ENCODE measurements at places on chromosomes 12 and 14. TPM values are rescaled to one million over a fixed set of nuclear protein-coding genes. Genes with fewer than 3 reads are reported as not detected.

- H3K27ac ChIP-seq: peak overlapping the region; percentile 62
- no peaks in the 10 kb centered on the region for H3K27me3 ChIP-seq
- H3K4me3 ChIP-seq: peak overlapping the region; percentile 55
- H3K36me3 ChIP-seq: no peaks in the 10 kb centered on the region
- no peak for DNase-seq
These were observed 44.3 kb downstream of the GALNT9 start for GRCh38 chr12:132284827-132285741.

- no peaks in the 10 kb centered on the region for H3K36me3 ChIP-seq
- H3K4me1 ChIP-seq: peaks cover 72% of the 10 kb centered on the region
- H3K4me3 ChIP-seq: no peak overlapping the region
- no peak overlapping the region for H3K27ac ChIP-seq
These were observed 384.2 kb downstream of the ZFP36L1 start for GRCh38 chr14:68408680-68409079.

DNA sequence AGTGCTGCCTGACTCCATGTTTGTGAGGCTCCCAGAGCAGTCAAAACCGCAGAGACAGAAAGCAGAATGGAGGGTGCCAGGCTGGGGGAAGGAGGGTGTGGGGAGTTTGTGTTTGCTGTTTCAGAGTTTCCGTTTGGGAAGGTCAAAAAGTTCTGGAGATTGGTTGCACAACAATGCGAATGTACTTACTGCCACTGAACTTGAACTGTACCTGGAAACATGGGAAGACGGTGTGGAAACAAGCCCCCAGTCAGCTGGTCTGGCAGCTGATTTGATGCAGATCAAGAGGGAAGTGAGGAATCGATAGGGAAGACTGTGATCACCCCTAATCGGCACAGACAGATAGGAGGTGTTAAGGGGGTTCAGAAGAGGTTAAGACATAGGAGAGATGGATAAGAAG is 35.3 kb upstream of the INF2 start:
- H3K36me3 ChIP-seq: no peaks in the 10 kb centered on the region
- peaks cover 10% of the 10 kb centered on the region for H3K4me1 ChIP-seq
- no peak overlapping the region for H3K27ac ChIP-seq
- DNase-seq: no peak
- no peak overlapping the region for H3K4me3 ChIP-seq
- no peaks in the 10 kb centered on the region for H3K27me3 ChIP-seq

DNA sequence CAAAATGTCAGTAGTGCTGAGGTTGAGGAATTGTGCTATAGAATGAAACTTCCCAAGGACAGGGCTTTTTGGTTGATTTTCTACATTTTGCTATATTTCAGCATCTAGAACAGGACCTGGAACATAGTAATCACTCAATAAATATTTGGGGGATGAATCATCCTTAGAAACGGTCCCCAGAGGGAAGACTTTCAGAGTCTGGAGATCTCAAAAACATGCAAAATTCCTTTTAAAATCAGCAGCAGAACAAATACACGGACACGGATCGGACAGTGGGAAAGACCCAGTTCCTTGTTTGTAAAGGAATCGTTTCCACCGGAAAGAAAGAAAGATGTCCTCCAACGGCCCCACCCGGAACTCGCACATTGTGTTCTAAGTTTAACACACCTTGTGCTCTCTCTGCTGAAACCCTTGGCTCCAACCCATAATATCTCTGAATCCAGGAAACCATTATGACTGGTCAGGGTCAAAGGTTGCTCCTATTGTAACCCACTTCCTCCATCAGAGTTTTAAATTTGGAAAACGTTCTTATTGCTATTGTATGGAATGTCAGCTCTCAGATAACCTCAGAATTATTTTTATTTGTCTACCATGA is 617.2 kb downstream of the MED13L start:
- no peak overlapping the region for H3K4me3 ChIP-seq
- DNase-seq: no peak
- H3K27ac ChIP-seq: no peak overlapping the region
- no peaks in the 10 kb centered on the region for H3K4me1 ChIP-seq
- 0 out of 2 replicates have a peak, but pooled peaks cover 5% of the 10 kb centered on the region for H3K27me3 ChIP-seq

DNA sequence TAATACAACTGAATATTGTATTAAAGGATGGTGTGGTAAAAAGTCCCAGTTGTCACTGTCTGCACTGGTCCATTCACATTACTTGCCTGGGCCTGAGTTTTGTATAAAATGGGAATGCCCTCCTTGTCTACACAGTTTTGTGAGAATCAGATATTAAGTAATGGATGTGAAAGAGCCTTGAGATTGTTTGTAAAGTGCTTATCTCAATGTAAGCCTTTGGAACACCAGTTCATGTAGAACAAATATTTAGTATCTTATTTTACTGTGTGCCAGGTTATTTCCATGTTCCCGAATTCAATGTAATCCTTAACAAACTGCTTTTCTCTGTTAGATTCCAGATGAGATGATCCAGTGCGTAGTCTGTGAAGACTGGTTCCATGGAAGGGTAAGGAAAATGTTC is 7.5 kb downstream of the UBR7 start:
- no peaks in the 10 kb centered on the region for H3K27me3 ChIP-seq
- peaks cover 28% of the 10 kb centered on the region for H3K36me3 ChIP-seq
- no peak overlapping the region for H3K4me3 ChIP-seq

The FSCB gene
- not detected for total RNA-seq

The EID3 gene
- 3.0 TPM for total RNA-seq

The SERPINA10 gene
- not detected for total RNA-seq

Measured in HCT116 (cell line).